Fibroblast of lung (primary cell): ENCODE measurements at places on chromosomes 5 and 9. TPM values are rescaled to one million over a fixed set of nuclear protein-coding genes. Genes with fewer than 3 reads are reported as not detected.

GRCh38 chr5:164370841-164371240 lies 865.4 kb downstream of the MAT2B start:
- DNase-seq: no peak

GRCh38 chr5:98769210-98769958 lies 4.1 kb upstream of the RGMB start:
- DNase-seq: peak; percentile 81

DNA sequence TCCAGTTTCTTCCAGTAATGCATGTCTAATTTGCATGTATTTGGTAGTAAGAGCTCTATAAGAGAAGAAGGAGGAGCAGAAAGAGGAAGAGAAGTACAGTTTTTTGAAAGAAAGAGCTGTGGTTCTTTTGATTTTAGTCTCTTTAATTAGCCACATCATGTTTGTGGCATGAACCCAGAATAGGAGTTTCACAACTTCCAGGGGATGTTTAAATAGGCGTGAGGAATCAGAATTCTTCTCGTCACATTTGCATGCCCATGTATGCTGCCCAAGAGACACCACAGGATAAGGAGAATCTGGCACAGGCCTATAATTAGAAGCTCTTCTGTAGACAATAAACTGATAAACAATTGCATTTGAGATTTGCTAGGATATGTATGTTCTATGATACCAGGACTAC lies 78.7 kb downstream of the GAS1 start:
- no peak for DNase-seq

DNA sequence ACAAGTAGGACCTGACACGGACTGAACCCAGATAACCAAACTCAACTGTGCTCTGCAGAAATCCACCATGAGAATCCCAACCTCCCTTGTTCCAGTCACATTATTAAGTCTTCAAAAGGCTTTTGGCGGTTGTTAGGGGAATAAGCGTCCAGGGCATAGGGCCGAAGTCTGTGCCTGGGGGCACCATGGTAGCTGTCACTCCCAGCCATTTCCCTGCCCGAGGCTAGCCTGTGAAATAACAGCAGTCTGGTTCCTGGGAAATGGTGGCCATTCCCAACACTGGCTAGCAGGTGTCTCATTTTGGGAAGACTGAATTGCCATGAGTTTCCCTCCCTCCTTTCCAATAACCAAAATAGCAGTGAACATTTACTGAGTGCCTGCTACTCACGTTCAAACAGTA lies 122.2 kb downstream of the CRB2 start:
- no peak for DNase-seq

- no peak for DNase-seq
These were observed 55.8 kb upstream of the CDH6 start for GRCh38 chr5:31137676-31138075.

LRRC19 gene
- total RNA-seq: not detected in 2 replicates

ADAMTS12 gene
- 6.4 and 10.7 TPM in 2 replicates for total RNA-seq

ADGRD2 gene
- not detected in 2 replicates for total RNA-seq

DNA sequence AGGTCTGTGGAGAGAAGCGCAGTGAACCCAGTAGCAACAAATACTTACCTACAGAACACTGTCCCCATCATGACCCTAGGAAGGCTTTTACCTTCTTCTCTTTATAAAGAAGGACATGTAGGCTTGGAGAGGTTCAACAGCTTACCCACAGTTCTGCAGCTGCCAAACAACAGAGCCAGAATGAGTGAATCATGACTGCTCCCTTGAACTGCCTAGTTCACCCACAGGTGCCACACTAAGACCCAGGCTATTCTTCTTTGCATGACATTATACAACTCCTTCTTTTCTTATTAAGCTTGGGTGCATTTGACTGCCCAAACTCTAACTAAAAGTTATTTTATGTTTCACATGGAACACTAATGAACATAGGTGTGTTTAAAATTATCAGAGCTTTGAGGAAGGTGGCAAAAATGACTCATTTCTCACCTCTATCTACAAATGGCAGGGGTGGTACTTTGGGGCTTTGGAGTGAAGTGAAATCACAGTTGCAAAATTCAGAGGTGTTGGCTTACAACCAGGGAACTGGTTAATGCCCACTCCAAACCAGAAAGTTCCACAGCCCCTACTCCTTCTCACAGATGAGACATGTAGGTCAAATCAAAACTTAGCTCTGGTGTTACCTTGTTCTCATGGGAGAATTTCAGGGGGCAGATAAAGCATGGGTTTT lies 201.6 kb downstream of the SEMA6A start:
- no peak for DNase-seq

SPATA31C1 gene
- not detected in 2 replicates for total RNA-seq

PCDHA5 gene
- total RNA-seq: 0.33 TPM in 1 of 2 replicates, not detected in the other

GRCh38 chr5:135372654-135373381 lies 26.2 kb downstream of the MACROH2A1 start:
- no peak for DNase-seq

DNA sequence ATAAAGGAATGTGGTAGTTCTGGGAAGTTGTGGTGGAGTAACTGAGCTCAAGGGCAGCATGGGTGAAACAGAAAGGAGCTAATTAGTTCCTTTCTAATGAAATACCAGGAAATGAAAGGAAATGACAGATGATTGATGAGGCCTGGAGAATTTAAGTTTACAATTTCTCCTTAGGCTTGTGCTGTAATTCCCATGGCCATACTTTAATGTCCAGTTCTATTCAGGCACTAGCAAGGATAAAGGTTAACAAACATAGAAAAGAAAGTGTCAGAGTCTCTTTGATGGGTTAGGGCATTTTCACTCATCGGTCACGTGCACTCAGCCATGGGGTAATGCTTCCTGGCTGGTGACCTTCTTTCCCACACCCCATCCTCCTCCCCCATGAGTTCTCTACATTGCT lies 70.3 kb downstream of the CTSL start:
- no peak for DNase-seq

GRCh38 chr9:104073770-104074133 lies 20.4 kb upstream of the SMC2 start:
- no peak for DNase-seq

GRCh38 chr5:10320793-10321192 lies 13.1 kb upstream of the CMBL start:
- DNase-seq: no peak

- no peak for DNase-seq
These were observed 15.9 kb upstream of the MOB3B start for GRCh38 chr9:27545471-27545870.

TAF9 gene
- total RNA-seq: 73.2 and 114 TPM in 2 replicates

- no peak for DNase-seq
These were observed 2.2 kb downstream of the IDNK start for GRCh38 chr9:83625178-83625577.

DNA sequence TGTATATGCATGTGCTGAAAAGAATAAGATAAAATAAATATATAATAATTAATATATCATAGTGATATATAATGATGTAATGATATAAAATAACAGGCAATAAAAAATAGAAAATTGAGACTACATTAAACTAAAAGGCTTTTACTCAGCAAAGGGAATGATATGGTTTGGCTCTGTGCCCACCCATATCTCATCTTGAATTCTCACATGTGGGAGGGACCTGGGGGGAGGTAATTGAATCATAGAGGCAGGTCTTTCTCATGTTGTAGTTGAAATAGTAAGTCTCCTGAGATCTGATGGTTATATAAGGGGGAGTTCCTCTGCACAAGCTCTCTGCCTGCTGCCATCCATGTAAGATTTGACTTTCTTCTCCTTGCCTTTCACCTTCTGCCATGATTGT lies 1550.9 kb upstream of the CDH6 start:
- no peak for DNase-seq

MTMR12 gene
- 14.4 and 18.5 TPM in 2 replicates for total RNA-seq

TOR4A gene
- total RNA-seq: 12.6 and 22.1 TPM in 2 replicates

DNA sequence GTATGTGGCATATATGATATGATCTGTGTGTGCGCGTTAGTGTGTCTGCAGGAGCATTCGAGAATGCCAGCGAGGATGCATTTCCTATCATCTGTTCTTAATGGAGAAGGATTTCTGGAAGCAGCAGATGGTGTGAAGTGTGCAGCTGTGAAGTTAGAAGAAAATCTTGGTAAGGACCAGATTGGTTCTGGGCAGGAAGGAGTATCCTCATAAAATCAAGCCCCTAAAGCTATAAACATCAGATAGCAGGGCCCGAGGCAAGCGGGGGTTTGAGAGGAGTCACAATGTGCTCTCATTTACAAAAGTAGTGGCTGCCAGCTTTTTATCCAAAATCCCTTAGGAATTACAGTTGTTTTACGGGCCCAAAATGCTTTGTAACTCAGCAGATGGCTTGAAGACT lies 40.0 kb downstream of the DAPK1 start:
- DNase-seq: no peak

DNA sequence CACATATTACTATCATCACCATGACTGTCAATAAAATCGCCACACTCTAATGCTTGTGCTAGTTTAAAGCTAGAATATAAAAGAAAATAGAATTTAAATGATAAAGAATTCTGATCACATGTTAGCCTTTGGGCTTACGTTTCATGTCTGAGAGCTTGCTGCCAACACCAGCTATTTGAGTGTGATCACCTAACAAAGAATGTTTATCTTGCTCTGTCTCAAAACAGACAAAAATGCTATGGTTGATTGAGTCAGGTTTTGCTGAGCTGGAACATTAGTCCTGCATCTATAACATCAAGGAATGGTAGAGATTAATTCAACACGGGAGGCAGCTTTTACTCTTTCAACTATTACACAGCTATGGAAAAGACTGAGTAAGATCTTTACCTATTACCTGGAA lies 50.7 kb downstream of the MSX2 start:
- peak; percentile 59 for DNase-seq

- no peak for DNase-seq
These were observed 15.6 kb downstream of the RAB3C start for GRCh38 chr5:58598440-58598839.

DNA sequence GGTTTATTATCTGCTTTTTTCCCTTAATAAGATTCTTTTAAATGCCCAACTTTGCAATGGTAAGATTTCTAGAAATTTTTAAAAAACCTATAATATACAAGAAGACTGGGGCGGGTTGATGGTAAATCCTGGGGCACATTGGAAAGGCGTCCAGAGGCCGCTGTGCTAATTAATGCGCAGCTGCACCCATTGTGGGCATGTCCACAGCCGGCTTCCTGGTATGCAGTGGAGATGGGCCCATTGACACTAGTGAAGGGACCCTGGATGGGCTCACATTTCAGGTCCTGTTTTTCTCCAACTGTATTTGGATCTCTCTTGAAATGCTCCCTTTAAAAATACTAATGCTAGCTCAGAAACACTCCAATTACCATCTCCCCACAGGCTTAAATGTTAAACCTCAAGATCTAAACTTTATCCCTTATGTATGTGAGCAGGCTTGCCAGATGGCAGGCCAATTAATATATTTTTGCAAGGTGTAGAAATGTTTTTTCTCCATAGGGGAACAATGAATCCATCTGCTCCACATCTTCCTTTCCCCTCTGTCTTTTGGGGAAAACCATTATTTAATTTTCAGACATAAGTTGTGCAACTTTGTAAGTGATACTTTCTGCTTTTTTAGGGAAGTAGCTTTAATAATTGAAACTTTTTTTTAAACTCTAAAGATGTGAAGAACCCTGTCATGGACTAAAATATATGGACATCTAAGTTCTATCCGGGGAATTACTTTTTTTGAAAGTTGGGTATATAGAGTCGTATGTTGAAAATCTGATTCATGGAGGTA lies 177.3 kb downstream of the CD180 start:
- DNase-seq: no peak

GRCh38 chr5:17436350-17436749 lies 61.7 kb upstream of the TAF11L2 start:
- DNase-seq: no peak

TSPAN17 gene
- 29.0 and 35.2 TPM in 2 replicates for total RNA-seq

DNA sequence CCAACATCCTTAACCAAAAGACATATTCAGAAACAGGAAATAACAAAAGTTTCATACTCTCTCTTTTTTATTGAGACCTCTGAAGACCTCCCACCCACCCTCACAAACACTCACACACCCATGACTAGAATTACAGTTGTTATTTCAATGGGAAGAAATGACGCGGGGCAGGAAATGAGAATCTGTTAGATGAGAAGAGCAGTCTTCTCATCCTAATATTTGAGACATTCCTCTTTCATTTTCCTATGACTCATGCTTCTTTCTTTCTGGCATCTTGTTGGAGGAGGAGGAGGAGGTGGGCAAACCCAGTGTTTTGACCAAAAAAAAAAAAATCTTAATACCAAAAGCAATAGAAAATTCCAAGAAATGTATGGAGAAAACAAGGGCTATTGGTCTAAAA lies 179.5 kb upstream of the TARS1 start:
- peak; percentile 82 for DNase-seq

- peak; percentile 79 for DNase-seq
These were observed 3.9 kb downstream of the STC2 start for GRCh38 chr5:173324115-173325001.

OGN gene
- 1.3 and 6.2 TPM in 2 replicates for total RNA-seq

DNA sequence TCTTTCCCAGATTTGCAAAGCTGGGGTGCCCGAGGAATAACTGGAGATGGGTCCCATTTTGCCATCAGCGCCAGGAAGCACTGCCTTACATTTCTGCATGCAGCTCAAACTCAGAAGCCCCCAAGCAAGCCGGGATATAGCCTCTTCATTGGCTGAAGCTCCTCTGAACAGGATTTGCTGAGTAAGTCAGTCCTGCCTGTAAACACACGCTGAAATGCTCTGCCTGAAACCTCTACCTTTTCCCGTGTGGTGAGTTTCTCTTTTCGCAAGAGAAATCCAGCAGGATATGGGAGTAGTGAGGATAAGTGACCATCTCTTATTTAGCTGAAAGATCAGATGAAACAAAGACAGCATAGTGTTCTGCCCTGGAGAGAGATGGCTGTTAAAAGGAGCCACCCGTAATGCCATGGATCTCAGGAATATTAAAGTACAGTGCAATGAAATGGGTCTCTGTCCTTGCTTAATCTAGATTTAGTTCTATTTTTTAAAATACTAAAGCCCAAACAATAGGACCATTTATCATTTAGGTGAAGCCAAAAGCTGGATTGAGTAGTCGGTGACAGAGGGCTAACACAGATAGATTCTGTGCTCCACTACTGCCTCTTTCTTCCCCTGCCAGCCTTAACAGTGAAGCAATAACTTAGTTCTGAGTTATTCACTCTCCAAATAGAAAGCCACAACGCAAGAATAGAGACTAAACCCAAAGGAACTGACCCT lies 177.5 kb upstream of the PPP2R2B start:
- peak; percentile 8 for DNase-seq

DNA sequence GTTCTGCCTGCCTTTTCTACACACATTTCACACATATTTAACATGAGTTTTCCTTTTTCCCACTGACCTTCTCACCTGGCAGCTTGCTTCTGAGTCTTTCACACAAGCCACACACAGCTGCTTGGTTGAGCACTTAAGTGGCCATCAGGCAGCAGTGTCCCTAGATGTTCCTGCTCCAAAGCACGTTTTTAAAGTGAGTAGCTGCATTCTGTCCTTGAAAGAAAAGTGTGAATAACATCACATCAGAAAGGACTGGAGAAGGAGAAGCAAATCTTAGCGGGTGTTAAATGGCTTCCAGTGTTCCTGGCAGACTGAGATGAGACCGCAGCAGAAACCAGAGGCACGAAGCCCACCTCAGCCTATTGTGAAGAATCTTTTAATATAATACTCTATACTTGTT lies 209.2 kb upstream of the IRX4 start:
- DNase-seq: no peak

ALDOB gene
- not detected in 2 replicates for total RNA-seq

FER gene
- 18.5 and 21.3 TPM in 2 replicates for total RNA-seq
